ENCODE measurements at places on chromosomes 1 and 21.

- DNase-seq: peak; percentile 68
Measured at GRCh38 chr1:214332946-214333798, 52.2 kb downstream of the SMYD2 start.

DNA sequence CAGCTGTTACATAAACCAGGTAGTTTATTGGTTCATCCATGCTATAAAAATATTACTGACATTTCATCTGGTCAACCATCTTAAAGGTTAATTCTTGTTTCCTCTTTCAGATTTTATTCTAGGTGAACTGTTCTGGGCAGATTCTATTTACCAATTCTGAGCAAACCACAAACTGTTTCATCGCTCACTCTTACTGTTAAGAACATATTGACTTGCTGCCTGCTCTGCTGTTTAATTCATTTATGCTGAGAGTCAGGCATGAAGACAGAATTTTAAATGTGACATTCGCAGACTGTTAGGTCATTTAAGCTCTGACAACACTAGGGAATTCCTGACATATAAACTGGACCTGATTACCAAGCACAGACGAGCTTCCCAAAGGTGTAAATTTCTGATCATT, 98.3 kb downstream of the PIGK start:
- DNase-seq: no peak

DNA sequence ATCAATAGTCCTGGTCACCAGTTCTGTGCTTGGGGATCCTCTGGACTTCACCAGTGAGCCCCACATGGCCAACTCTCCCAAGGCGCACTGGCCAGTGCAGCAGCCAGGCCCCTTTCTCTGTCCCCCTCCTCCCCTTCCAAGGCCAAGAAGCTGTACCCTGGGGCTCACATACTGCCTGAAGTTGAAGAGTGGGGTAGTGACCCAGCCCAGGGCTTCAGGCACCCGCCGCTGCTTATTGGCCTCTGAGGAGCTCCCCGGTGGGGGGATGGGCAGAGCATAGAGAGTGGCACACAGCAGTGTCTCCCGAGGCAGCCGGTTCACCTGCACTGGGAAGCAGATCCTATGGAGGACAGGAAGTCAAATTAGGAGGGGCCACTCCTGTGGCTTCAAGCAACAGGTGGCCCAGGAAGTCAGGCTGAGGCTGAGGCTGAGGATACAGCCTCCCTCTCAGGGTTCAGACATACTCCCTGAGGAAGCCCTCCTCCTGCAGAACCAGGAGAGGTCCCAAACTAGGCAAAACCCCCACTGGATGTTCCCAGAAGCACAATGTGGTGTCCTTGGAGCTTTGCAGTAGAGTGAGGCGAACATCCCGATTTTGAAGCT, 38.2 kb upstream of the PPP1R15B start:
- DNase-seq: no peak

GRCh38 chr1:189350983-189351616, 1126.6 kb downstream of the BRINP3 start:
- no peak for DNase-seq

- DNase-seq: no peak
Measured at GRCh38 chr1:234000557-234001041, 96.1 kb downstream of the SLC35F3 start.

DNA sequence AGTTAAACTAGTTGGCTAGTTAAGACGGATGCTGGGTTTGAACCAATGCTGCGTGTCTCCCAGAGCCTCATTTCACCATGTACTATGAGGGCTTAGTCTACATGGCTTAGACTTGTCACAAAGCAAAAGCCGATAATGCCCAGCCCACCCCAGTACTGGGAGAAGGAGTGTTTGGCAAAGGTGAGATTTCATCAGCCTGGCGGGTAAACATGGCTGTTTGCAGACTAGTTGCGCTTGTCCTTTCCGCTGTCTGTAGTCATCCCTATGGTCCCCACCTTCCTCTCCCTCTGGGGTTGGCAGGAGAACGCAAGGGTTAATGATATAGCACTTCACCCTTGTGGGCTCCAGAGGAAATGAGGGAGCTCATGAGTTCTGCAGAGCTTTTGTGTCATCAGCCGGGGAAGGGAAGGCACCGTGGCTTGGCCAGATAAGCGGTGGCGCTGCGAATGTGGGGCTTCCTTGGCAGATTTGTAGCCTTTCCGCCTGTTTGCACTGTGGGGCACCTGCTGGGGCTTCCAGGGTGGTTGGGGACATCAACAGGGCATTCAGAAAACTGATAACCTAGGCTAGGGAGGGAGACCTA, 29.2 kb downstream of the SOX13 start:
- DNase-seq: no peak

GRCh38 chr1:93015590-93015989, 54.3 kb upstream of the DIPK1A start:
- peak; percentile 43 for DNase-seq

GRCh38 chr1:51541313-51542050, 22.4 kb upstream of the EPS15 start:
- no peak for DNase-seq

Data from fibroblast of pulmonary artery (primary cell).